ENCODE measurements at places on chromosomes 7 and 10. TPM values are rescaled to one million over a fixed set of nuclear protein-coding genes. Genes with fewer than 3 reads are reported as not detected.

CRYGN gene
- total RNA-seq: 3.2 TPM

ANKRD22 gene
- 0.18 TPM for total RNA-seq

CALD1 gene
- total RNA-seq: 95.4 TPM

IL2RA gene
- not detected for total RNA-seq

HYAL4 gene
- total RNA-seq: not detected

PRSS37 gene
- total RNA-seq: not detected

OPALIN gene
- not detected for total RNA-seq

HELLS gene
- total RNA-seq: 132 TPM

AKR1C1 gene
- total RNA-seq: 6.6 TPM

TCERG1L gene
- total RNA-seq: 0.53 TPM

DNA sequence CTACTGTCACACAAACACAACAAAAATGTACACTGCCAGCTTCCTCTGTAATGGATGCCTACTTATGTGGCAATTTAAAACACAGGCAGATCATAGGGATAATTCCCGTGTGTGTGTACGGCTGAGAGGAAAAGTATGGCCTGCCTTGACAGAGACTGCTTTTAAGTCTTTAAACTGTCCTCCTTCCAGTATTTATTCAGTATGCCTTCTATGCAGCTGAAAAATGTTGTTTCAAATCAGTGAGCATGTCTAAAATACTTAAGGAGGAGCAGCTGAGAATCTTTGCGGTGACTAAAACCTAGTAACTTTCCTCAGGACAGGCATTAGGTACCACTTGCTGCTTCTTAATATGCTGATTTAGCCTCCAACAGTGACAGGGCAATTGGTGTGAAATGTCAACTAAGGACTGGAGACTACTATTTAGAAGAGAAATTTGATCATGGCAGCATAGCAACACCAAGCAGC, 126.3 kb downstream of the CACNA2D1 start:
- H3K4me3 ChIP-seq: no peak overlapping the region
- no peak for DNase-seq
- H3K27ac ChIP-seq: no peak overlapping the region
- H3K4me1 ChIP-seq: peaks cover 4% of the 10 kb centered on the region
- no peaks in the 10 kb centered on the region for H3K36me3 ChIP-seq
- H3K27me3 ChIP-seq: no peaks in the 10 kb centered on the region

GRCh38 chr10:114686013-114686412, 27.9 kb upstream of the ABLIM1 start:
- H3K4me3 ChIP-seq: no peak overlapping the region
- H3K27me3 ChIP-seq: peaks cover 73% of the 10 kb centered on the region
- DNase-seq: no peak
- H3K36me3 ChIP-seq: no peaks in the 10 kb centered on the region
- H3K4me1 ChIP-seq: peaks cover 15% of the 10 kb centered on the region

GRCh38 chr7:6188389-6188788, 84.0 kb downstream of the CYTH3 start:
- H3K4me3 ChIP-seq: no peak overlapping the region
- H3K27me3 ChIP-seq: no peaks in the 10 kb centered on the region
- no peak for DNase-seq
- H3K36me3 ChIP-seq: peaks cover 12% of the 10 kb centered on the region
- H3K27ac ChIP-seq: no peak overlapping the region
- no peaks in the 10 kb centered on the region for H3K4me1 ChIP-seq

- DNase-seq: no peak
- H3K36me3 ChIP-seq: no peaks in the 10 kb centered on the region
- H3K4me1 ChIP-seq: no peaks in the 10 kb centered on the region
- H3K27me3 ChIP-seq: peaks cover 37% of the 10 kb centered on the region
- H3K27ac ChIP-seq: no peak overlapping the region
Observed at GRCh38 chr7:142598297-142598696, 151.0 kb upstream of the PRSS1 start.

DNA sequence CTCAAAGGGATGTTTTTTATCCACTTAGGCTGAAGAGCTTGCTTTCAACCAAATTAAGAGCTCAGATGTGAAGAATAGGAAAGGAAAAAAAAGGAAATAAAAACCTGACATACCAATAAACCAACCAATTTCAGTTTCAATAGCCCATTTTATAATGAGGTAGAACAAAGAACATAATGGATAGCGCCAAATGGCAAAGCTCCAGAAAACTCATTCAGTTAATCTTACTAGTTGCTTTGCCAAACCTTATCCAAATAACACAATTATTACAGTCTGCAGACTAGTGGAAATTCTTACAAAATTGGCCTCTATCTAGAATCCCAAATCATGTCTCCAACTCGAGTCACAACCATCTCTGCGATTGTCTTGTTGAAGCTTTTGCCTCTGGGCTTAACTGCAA, 337.0 kb downstream of the CRPPA start:
- H3K4me1 ChIP-seq: peaks cover 1% of the 10 kb centered on the region
- peak overlapping the region; percentile 80 for H3K27ac ChIP-seq
- peaks cover 2% of the 10 kb centered on the region for H3K36me3 ChIP-seq
- H3K27me3 ChIP-seq: no peaks in the 10 kb centered on the region
- no peak overlapping the region for H3K4me3 ChIP-seq

DNA sequence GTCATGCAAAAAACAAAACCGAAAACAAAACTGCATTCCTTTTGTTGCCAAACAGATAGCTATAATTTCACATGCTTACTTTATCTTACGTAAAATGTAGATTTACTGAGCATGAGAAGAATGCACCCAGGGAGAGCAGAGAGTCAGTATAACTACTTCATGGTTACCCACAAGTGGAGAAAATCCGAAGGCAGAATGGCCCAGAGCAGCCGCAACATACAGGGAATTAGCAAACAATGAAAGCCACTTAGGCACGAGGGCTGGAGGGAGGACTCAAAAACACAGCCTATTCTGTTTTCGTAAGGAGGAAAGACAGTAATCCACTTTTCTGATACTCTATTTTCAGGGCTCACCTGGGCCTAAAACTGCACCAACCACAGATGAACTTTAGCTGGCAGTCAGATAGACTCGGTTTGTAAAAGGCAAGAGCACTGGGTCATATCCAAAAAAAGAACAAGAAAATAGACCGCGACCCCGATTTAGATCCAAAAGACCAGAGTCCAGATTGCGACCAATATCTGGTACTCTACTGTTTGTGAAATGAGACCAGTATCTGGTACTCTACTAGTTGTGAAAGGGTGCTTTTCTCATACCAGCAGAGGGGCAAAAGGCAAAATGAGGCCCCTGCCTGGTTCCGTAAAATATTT, 1.3 kb downstream of the ITPRIP start:
- no peak for DNase-seq
- peaks cover 25% of the 10 kb centered on the region for H3K27me3 ChIP-seq
- peaks cover 18% of the 10 kb centered on the region for H3K4me1 ChIP-seq
- peak overlapping the region; percentile 96 for H3K4me3 ChIP-seq
- H3K27ac ChIP-seq: peak overlapping the region; percentile 80

- H3K27me3 ChIP-seq: peaks cover 13% of the 10 kb centered on the region
- no peaks in the 10 kb centered on the region for H3K36me3 ChIP-seq
- no peak overlapping the region for H3K27ac ChIP-seq
- no peak overlapping the region for H3K4me3 ChIP-seq
- DNase-seq: no peak
- H3K4me1 ChIP-seq: no peaks in the 10 kb centered on the region
Observed at GRCh38 chr7:132213583-132213982, 362.7 kb downstream of the PLXNA4 start.

GRCh38 chr10:33963729-33964128, 629.3 kb upstream of the NRP1 start:
- no peak overlapping the region for H3K4me3 ChIP-seq
- H3K27ac ChIP-seq: no peak overlapping the region
- no peaks in the 10 kb centered on the region for H3K27me3 ChIP-seq
- H3K4me1 ChIP-seq: no peaks in the 10 kb centered on the region
- H3K36me3 ChIP-seq: no peaks in the 10 kb centered on the region

GRCh38 chr7:114791771-114792170, 130.1 kb upstream of the MDFIC start:
- H3K4me3 ChIP-seq: no peak overlapping the region
- peaks cover 3% of the 10 kb centered on the region for H3K27me3 ChIP-seq
- no peak overlapping the region for H3K27ac ChIP-seq
- H3K36me3 ChIP-seq: no peaks in the 10 kb centered on the region
- no peak for DNase-seq

DNA sequence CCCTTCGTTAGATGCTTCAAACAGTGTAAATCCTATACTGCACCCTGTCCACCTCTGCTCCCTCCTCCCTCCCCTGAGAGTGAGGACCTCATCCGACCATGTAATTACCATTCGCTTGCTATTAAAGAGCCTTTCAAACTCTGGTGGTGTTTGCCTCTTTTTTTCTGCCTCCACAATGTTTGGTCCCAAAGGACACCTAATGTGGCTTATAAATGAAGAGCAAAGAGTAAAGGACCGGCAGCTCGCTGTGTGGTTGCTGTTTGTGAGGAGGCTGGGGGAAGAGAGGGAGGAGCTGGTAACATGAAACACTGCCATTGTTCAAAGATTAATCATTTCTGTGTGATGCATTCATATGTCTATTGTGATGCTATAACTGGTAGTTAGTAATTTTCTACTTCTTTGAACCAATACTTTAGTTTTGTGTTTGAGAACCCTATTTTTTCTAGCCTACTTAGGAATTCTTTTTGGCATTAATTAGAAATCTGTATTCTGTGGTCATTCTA, 27.9 kb downstream of the MTURN start:
- peaks cover 1% of the 10 kb centered on the region for H3K36me3 ChIP-seq
- no peak for DNase-seq
- peak overlapping the region; percentile 54 for H3K4me3 ChIP-seq
- H3K27me3 ChIP-seq: no peaks in the 10 kb centered on the region

GRCh38 chr10:12179606-12180170, 16.0 kb downstream of the NUDT5 start:
- no peak overlapping the region for H3K27ac ChIP-seq
- no peaks in the 10 kb centered on the region for H3K4me1 ChIP-seq
- no peak overlapping the region for H3K4me3 ChIP-seq
- peaks cover 3% of the 10 kb centered on the region for H3K36me3 ChIP-seq
- DNase-seq: no peak
- no peaks in the 10 kb centered on the region for H3K27me3 ChIP-seq

GRCh38 chr10:80407812-80408241, 524 bp upstream of the PRXL2A start:
- H3K27ac ChIP-seq: peak overlapping the region; percentile 98
- H3K27me3 ChIP-seq: no peaks in the 10 kb centered on the region
- H3K4me3 ChIP-seq: peak overlapping the region; percentile 96

DNA sequence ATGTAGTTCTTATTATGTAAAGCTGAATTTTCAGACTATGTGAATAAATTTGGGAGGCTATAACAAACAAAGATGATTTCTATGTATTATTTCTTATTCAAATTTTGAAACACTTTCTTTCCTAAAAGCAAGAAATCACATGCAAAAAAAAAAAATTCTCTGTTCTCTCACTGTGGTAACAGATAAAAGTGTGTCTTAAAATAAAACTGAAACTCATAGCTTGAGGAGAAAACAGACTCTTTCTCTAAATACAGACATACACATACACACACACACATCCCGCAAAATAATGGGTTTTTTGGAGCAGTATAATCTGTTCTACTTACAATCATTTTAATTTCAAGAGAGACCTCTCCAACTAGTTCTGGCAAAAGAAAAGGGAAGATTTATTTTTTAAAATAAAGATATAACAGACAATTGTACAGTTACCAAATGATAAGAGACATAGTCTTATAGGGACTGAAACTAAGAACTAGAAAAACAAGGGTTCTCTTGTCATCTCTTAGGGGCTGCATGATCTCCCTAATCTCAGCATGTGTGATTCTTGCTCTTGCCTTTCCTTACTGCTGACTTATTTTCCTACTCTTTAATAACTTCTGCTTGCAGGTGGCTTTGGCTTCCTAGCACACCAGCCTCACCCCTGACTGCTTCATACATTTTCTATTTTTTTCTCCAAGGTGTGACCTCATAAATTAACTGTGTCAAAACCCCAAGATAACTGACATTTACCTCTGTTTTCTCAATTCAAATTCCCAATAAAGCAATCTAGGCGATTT, 483.5 kb upstream of the POT1 start:
- DNase-seq: no peak
- H3K36me3 ChIP-seq: peaks cover 2% of the 10 kb centered on the region
- no peaks in the 10 kb centered on the region for H3K27me3 ChIP-seq
- H3K4me3 ChIP-seq: no peak overlapping the region

DNA sequence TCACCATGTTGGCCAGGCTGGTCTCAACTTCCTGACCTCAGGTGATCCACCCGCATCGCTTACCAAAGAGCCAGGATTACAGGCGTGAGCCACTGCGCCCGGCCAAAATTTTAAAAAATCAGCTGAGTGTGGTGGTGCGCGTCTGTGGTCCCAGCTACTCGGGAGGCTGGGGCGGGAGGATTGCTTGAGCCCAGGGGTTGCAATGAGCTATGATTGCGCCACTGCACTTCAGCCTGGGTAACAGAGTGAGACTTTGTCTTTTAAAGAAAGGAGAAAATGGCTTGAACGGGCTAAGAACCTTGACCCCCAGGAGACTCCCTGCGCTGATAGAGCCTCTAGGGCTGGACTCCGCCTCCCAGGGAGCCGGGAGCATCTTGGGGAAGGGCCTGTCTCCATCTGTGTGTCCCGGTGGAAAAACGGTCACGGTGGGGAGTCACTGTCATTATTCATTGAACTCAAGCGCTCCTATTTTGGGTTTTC, 760 bp upstream of the KCTD7 start:
- H3K4me1 ChIP-seq: peaks cover 4% of the 10 kb centered on the region
- peak overlapping the region; percentile 93 for H3K27ac ChIP-seq
- H3K4me3 ChIP-seq: peak overlapping the region; percentile 87
- no peaks in the 10 kb centered on the region for H3K36me3 ChIP-seq
- no peak for DNase-seq

DNA sequence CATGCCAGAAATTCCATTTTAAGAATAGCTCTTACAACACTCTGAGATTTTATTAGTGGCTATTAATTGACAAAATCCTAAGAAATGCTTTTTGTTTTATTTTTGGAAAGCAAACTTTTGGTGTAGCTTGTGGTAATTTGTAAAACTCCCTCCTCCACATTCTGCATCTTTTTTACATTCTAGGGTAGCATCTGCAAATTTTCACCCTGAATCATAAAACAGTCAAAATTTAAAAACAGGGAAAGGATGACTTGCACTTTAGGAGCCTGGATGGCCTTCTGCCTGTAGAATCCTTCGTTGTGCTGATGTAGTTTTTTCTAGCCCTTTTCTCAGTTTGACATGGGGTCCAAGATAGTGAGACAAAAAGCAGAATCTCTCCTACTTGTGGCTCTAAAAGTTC, 316.1 kb downstream of the ADRA2A start:
- no peak for DNase-seq
- no peaks in the 10 kb centered on the region for H3K36me3 ChIP-seq
- no peaks in the 10 kb centered on the region for H3K4me1 ChIP-seq
- H3K4me3 ChIP-seq: no peak overlapping the region
